GM13976 (cell line): ENCODE measurements at places on chromosomes 3 and 15.

GRCh38 chr3:35817216-35817615, 177.9 kb downstream of the ARPP21 start:
- DNase-seq = no peak

DNA sequence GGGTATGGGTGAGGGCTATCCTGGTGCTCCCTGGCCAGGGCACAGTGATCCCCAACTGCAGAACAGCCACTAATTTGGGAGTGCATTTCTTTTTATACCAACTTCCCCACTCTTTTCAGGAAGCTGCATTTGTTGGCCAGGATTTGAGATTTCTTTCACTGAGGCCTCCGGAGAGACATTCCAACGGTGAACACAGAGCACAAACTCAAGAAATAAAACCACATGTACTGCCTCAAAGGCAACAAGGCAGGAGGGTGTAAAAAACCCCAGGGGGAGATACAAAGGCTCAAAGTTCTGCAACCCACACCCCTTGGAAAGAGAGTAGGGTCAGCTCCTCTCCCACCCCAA, 65.3 kb downstream of the CPN2 start:
- no peak for DNase-seq

DNA sequence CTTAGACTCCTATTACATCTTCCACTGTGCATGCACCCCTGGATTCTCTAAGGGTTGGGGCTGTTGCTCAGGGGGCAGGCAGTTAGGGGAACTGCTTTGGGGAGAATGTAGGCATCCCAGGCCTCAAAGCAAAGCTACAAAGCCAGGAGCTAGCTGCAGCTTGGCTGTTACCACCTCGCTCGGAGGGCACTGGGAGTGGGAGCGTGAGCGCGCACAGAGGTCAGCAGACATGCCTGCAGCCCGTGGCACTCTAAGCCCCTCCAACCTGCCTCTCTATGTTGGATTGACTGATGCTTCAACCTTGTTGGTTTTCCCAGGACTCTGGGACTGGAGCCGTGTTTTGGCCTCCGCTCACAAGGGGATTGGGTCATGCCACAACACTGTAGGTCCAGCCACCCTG, 69.8 kb downstream of the CPN2 start:
- no peak for DNase-seq

DNA sequence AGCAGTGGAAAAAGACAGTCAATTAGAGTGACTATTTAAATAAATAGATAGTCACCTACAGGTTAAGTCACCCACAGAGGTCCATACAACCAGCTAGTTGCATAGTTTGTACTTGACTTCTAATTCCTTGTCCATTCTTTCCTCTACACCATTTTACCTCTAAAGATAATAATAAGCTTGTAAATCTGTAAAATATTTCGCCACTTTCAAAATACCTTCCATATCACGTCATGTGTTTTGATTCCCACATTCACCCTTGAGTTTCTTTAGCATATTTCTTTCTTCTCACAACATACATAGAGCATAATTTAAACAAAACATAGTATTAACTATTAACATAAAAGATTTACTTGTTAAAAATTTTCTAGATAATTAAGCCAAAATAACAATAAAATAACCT, 689.6 kb downstream of the MECOM start:
- no peak for DNase-seq

GRCh38 chr3:170418422-170419398, at the start of gene CLDN11:
Gene CLDN11 (plus strand): TSS chr3:170418868. CDS start chr3:170419067, 199 bp downstream.
- peak; percentile 58 for DNase-seq
